ENCODE measurements at places on chromosomes 2 and 18.
A peak's percentile ranks its signal among the peaks of the same experiment; 100 is the strongest.

- no peak for DNase-seq
Observed at GRCh38 chr2:12661489-12661888, 55.2 kb upstream of the TRIB2 start.

GRCh38 chr18:12774982-12775381, 72.1 kb downstream of the PSMG2 start:
- peak; percentile 41 for DNase-seq

DNA sequence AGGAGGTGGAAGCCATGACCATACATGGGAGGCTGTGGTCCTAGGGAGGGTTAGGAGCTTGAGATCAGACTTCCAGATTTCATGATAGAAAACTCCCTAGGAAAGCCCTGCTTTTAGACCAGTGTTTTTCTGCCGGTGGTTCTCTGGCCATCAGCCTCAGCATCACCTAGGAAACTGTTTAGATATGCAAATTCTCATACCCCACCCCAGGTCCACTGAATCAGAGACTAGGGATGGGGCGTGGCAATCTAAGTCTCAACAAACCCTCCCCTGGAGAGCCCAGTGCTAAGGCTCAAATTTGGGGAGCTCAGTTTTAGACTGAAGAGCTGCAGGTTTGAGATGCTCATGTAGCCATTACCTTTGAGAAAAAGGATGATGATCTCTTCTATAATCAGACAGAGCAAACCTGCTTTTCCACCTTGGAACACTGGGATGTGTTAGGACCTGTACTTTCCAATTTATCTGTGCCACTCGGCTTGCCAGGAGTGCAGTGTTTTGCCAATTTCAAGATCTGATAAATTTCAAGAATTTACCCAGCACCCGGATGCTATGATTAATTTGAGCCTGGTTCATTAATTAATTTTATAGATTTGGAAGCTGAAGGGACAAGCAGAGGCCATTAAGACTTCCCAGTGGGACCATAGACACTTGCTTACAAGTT, 31.5 kb upstream of the LYPD6B start:
- no peak for DNase-seq

DNA sequence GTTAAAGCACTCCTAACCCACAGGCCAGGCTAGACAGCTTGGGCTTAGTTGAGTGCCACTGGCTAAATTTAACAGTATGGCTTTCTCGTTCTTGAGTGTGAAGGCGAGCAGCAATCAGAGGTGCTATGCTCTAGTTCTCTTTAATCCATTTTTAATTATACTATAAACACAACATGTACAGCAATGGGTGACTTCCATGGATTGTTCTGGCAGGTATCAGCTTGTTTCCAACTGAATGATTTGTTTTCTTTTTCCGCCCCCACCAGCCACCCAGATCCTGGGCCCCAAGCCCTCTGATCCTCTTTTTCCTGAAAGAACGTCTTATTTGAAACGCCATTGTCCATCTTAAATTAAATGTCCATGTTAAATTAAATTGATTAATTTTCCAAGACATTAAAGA, 244.8 kb downstream of the IKZF2 start:
- no peak for DNase-seq

- no peak for DNase-seq
Observed at GRCh38 chr18:8208716-8209115, 400.5 kb upstream of the RAB12 start.

GRCh38 chr18:4854671-4855070, 342.4 kb downstream of the AKAIN1 start:
- no peak for DNase-seq
